Uterus (tissue), 4 donors: ENCODE measurements at places on chromosomes 1 and 21. TPM values are rescaled to one million over a fixed set of nuclear protein-coding genes. Genes with fewer than 3 reads are reported as not detected.

Gene VASH2
- 2.3 TPM for total RNA-seq

- H3K4me1 ChIP-seq: no peaks in the 10 kb centered on the region
- H3K4me3 ChIP-seq: no peak overlapping the region
- H3K27me3 ChIP-seq: no peaks in the 10 kb centered on the region
- H3K27ac ChIP-seq: no peak overlapping the region
Measured at GRCh38 chr1:245687636-245688535, 533.1 kb downstream of the KIF26B start.

DNA sequence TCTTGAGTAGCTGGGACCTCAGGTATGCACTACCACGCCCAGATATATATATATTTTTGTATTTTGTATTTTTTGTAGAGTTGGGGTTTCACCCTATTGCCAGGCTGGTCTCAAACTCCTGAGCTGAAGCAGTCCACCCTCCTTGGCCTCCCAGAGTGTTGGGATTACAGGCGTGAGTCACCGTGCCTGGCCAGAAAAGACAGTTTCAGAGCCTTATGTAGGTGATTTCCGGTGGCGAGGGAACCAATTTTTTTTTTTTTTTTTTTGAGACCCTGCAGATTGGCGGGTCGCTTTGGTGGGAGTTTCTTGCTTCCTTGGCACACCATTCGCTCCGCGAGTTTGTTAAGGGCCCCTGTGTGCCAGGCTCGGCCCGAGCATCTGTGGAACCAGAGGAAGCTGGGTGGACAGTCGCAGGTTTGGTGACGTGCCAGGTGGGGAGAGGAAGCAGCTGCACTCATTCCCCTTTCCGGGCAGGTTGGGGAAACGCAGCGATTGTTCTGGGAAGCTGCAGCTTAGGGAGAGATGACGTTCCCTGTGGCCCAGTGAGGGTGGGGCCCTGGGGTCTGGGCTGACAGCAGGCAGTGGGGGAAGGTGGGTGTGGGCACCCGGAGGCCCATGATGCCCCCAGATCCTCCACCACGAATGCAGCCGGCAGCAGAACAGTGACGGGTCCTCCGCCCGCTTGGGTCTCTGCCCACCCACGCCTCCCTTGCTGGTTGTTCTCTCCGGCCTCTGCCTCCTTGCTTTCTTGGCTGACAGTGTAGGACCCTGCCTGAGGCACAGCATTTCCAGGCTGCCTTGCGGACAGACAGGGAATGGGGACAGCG, 25.1 kb downstream of the SPSB1 start:
- no peak overlapping the region for H3K4me3 ChIP-seq
- peaks cover 50% of the 10 kb centered on the region for H3K4me1 ChIP-seq
- no peaks in the 10 kb centered on the region for H3K36me3 ChIP-seq
- DNase-seq: peak; percentile 80
- peak overlapping the region; percentile 69 for H3K27ac ChIP-seq

DNA sequence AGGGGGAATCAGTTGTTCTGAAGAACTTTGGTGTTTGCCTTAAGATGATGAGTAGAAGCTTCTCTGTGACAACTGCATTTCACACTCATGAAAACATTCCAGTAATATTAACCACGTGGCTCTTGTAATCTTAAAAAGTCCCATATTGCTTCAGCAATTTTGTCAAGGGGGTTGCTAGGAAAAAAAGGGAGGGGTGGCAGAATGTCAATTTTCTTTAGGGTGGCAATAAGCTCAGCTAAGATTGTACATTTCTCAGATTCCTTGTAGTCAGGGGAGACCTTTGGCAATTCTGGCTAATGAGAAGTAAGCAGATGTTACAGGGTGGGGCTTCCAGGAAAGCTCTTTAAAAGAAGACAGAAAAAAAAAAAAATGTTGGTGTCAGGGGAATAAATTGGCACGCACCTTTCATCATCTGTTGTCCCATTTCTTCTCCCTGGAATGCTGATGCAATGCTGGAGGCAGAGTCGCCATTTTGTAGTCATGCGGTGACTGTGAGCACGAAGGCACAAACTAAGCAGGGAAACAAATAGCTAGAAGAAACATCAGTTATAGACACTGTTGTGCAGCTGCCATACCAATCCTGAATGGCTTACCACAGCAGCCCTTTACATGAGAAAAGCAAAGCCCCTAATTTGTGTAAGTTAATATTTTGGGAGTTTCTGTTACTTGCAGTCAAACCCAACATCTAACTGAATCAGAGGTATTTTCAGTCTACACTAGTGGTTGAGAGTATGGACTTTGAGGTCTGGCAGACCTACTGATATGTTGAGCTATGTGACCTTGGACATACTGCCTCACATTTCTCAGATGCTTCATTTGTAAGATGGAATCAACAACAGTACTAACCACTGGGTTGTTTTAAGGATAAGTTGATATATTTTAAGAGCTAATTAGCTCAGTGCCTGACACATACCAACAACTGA, 56.1 kb upstream of the MRPS6 start:
- H3K4me3 ChIP-seq: no peak overlapping the region
- H3K27ac ChIP-seq: no peak overlapping the region
- no peak for DNase-seq
- no peaks in the 10 kb centered on the region for H3K27me3 ChIP-seq
- H3K4me1 ChIP-seq: no peaks in the 10 kb centered on the region

DNA sequence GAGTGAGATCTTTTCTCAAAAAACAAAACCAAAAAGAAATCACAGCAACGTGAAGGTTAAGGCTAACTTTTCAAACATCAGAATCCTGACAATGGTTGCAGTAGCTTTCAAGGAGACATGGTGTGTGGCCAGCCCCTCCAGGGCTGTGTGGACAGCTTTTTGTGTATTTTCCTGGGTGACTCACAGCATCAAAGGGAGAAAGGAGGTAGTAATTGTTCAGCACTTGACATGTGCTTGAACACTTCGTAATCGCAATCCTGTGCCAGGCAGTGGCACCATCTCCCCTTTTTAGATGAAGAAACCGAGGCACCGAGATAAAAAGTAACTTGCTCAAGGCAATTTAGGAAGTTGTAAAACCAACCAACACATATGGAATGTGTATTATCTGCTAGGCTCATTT, 10.3 kb downstream of the NBL1 start:
- H3K4me3 ChIP-seq: no peak overlapping the region
- H3K36me3 ChIP-seq: no peaks in the 10 kb centered on the region
- no peaks in the 10 kb centered on the region for H3K27me3 ChIP-seq
- H3K4me1 ChIP-seq: peaks cover 5% of the 10 kb centered on the region
- DNase-seq: no peak
- no peak overlapping the region for H3K27ac ChIP-seq

DNA sequence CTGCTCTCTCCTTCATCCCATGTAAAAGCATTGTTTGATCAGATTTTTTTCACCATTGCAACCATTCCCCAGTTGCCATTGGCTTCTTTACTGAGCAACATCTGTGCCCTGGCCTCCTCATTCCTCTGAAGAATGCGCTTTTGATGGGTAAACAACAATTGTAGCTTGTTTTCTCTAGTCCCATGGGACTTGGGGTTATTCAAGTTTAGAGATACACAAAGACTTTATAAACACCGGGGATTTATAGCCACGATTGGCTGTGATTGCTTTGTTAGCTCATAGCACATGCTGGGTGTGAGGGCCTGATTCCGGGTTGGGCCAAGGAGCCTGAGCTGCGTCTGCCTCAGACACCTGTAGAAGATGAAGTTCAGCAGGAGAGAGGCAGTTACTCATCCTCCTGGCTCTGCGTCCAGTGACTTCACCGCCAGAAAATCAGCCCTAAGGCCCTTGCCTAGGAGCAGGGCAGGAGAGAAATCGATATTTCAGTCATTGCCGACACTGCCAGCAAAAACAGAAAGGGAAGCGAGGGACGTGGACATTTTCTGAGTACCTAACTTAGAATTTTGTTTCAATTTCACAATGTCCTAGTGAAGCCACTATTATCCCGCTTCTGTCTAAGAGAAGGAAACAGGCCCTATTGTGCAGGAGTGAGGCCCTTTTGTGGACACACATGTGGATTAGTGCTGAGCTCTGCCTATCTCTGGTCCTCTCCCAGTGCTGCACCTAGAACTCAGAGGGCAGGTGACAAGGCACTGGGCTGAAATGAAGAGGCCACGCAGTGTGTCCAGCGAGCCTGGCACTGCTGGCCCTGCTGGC, 159.8 kb upstream of the USP24 start:
- no peak overlapping the region for H3K4me3 ChIP-seq
- no peaks in the 10 kb centered on the region for H3K27me3 ChIP-seq
- DNase-seq: peak; percentile 62
- H3K27ac ChIP-seq: no peak overlapping the region

- no peaks in the 10 kb centered on the region for H3K36me3 ChIP-seq
- DNase-seq: no peak
- no peak overlapping the region for H3K27ac ChIP-seq
Measured at GRCh38 chr1:117620440-117620839, 14.6 kb downstream of the TENT5C start.

DNA sequence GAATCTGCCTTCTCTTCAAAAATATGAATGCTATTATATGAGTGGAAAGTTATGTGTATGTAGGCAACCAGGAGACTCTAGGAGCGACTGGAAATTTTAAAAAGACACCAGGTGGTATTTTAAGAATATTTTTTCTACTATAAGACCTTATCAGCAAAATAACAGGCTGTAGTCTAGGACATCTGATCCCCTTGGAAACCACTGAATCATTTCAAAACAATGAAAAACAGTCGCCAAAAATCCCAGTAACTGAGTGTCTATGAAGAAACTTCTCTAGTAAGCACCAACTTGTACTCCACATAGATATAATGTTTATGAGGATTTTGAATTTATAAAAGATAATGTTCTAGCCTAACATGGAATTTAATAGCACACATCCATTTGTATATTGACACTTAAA, 358.5 kb downstream of the GPATCH2 start:
- no peak overlapping the region for H3K27ac ChIP-seq
- H3K36me3 ChIP-seq: no peaks in the 10 kb centered on the region
- no peaks in the 10 kb centered on the region for H3K27me3 ChIP-seq
- H3K4me3 ChIP-seq: no peak overlapping the region
- DNase-seq: no peak

DNA sequence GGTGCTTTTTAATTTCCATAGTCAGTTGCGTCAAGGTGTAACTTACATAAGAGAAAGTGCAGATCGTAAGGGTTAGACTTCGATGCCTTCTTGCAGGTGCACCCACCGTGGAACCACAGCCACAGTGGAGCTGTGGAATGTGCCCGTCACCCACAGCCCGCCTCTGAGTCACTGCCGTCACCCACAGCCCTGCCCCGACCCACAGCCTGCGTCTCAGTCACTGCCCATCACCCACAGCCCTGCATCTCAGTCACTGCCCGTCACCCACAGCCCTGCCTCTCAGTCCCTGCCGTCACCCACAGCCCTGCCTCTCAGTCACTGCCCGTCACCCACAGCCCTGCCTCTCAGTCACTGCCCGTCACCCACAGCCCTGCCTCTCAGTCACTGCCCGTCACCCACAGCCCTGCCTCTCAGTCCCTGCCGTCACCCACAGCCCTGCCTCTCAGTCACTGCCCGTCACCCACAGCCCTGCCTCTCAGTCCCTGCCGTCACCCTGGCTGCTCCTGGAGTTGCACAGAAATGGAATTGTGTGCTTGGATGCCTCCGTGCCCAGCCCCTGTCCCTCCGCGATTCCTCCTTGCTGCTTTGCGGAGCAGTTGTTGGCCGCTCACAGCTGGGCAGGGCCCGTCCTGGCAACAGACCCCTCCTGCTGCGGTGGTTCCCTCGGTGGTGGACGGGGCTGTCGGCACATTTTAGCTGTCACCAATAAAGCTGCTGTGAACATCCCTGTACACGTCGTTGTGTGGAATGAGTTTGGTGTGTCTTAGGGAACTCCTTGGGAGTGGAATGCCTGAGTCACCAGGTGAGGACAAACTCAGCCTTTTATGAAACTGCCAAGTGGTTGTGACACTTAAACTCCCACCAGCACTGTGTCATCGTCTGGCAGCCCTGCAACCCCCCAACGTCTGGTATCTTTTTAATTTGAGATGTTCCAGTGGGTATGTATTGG, 44.9 kb upstream of the COL6A2 start:
- no peak overlapping the region for H3K4me3 ChIP-seq
- H3K36me3 ChIP-seq: no peaks in the 10 kb centered on the region
- peak; percentile 46 for DNase-seq
- peaks cover 40% of the 10 kb centered on the region for H3K4me1 ChIP-seq
